Cardiac fibroblast (primary cell): ENCODE measurements at places on chromosomes 6 and 20.

GRCh38 chr6:39294133-39294532 is 20.1 kb downstream of the KCNK17 start:
- DNase-seq = no peak

- DNase-seq = no peak
Measured at GRCh38 chr6:149910721-149911151, 12.2 kb downstream of the RAET1G start.

DNA sequence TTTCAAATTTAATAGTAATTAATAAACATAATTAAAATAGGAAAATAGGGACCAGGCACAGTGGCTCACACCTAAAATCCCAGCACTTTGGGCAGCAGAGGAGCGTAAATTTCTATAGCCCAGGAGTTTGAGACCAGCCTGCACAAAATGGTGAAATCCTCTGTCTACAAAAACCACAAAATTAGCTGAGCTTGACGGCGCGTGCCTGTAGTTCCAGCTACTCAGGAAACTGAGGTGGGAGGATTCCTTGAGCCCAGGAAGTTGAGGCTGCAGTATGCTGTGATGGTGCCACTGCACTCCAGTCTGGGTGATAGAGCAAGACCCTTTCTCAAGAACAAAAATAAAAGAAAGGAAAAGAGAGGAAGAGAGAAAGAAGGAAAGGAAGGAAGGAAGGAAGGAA is 1387.0 kb upstream of the ADGRB3 start:
- DNase-seq = no peak

DNA sequence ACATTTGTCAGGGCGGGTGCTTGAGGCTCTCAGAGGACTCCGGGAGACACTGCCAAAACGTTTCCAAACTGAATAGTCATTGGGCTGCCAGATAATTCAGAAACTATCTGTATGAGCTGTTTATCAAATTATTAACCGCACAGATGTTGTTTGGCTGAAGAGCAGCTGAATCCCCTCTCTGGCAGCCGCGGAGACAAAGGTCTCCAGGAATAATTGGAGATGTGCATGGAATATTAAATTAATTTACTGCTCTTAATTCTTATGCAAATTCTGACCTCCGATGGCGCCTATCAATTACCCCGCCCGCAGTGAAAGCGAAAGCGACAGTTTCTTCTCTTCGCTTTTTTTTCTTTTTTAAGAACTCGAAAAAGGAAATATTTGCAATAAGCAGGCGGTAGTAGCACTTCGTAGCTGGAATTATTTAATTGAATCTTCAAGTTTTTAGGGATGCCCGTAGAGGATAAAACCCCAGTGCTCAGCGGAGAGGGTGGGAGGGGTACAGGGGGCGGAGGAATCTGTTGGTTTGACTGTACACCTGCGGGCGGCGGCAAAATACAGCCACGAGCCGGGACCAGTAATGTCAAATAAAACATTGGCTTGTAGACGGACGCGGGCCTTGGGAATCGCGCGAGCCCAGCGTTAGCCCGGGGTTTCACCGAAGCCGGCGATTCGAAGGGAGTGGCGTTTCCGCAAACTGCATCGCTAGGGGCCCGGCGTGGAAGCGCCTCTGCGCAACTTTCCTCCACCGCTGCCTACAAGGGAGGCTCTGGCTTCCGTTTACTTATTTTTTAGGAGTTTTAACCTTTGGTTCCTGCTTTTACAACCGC is 6.2 kb downstream of the LINC00237 start:
- DNase-seq = peak; percentile 17

DNA sequence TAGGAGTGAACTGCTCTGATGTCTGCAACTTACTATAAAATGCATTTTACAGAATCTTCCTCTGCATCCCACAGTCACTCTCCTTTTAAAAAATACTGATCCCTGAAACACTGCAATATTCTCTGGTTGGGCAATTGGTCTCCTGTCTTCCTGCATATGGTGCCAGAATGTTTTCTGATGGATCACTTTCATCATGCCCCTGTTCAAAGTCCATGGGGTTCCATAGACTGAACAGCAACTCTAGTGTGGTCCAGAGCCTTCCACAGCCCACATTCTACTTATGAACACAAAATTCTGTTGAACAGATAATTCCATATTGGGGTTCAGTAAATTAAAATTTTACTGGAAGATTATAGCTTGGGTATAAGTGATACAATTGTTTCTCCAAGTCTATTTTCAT is 11.0 kb downstream of the GSTA2 start:
- DNase-seq = no peak

DNA sequence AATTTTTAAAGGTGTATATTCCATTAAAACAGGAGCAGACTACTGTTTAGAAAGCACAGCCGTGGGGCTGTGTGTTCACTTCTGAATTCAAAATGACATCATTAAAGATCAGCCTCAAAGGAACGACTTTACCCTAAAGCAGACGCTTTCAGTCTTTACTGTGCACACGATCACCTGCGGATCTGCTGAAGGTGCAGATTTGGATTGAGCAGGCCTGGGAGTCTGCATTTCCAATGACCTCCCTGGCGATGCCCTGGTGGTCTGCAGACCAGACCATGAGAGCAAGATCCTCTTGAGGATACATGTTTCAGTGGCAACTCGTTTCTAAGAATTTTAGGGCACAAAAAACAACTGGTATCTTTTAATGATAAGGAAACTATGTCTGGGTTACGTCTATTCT is 27.2 kb downstream of the TXNDC5 start:
- DNase-seq = no peak

- DNase-seq = peak; percentile 17
Measured at GRCh38 chr20:8476021-8476420, 344.0 kb downstream of the PLCB1 start.

- DNase-seq = no peak
Measured at GRCh38 chr6:105839266-105839665, 246.9 kb upstream of the PRDM1 start.

DNA sequence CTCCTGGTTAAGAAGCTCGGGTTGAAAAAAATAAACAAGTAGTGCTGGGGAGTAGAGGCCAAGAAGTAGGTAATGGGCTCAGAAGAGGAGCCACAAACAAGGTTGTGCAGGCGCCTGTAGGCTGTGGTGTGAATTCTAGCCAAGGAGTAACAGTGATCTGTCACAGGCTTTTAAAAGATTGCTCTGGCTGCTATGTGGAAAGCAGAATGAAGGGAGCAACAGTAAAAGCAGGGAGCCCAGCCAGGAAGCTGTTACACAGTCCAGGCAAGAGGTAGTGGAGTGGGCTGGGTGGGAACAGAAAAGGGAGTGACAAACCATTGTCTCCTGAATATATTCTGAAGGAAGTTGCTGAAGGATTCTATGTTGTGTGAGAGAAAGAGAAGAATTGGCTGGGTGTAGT is 2.0 kb downstream of the HFE start:
- DNase-seq = peak; percentile 38

GRCh38 chr6:34324738-34325444 is 67.6 kb downstream of the NUDT3 start:
- peak; percentile 79 for DNase-seq

DNA sequence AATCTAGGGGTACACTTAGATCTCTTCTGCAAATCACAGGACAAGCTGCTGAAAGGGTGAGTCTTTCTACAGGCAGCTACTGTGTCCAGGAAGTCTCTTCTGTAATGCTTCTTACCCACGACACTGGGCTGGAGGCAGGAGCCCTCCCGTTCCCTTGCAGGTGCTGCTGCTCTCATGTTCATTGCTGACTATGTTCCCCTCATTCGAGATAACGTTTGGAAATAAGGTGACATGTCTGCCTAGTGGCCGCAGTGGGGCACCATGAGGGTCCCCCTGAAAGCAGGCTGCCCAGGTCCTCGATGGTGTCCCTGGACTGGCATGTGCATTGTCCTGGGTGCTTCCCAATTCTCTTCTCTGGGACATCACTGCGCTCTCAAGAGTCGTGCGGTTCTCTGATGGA is 74.7 kb downstream of the SYNJ2 start:
- DNase-seq = no peak

GRCh38 chr6:67640484-67640883 is 994.6 kb upstream of the ADGRB3 start:
- peak; percentile 64 for DNase-seq

- no peak for DNase-seq
Measured at GRCh38 chr6:135647521-135647920, 150.0 kb upstream of the AHI1 start.

- no peak for DNase-seq
Measured at GRCh38 chr6:92700411-92700810, 718.9 kb downstream of the EPHA7 start.

- no peak for DNase-seq
Measured at GRCh38 chr6:47047097-47047478, 5.0 kb upstream of the ADGRF1 start.

DNA sequence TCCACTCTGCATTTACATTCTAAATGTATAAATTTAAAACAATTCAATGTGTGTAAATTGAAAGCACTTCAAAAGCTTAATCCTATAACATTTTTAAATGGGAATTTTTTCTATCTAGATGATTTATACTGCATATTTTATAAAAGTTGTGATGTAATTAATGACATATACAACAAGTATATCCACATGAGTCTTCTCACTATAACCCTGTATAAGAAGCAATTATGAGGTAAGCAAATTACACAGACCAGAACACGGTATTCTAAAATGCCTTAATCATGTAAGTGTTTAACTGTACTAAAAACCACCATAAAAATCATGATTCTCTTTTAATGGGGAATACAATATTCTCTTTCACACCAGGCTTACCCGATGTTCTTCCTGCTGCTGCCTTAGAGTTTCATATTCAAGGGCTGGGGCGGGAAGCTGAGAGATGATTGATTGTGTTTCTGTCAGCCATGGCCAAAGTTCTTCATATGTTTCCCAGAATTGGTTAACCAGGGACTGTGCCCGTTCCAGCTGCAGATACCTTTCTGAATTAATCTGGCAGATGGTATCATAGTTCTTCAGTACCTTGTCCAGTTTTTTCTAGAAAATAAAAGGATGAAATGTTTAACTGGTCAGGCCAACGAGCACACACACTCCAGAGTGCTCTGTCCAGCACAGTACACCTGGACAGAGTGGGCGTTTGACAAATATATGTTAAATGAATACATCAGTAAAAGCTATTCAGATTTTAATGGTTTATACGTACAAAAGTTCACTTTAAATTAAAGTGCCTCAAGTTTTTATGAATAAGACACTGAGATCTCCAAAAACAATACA is 127.4 kb downstream of the DST start:
- DNase-seq = no peak

DNA sequence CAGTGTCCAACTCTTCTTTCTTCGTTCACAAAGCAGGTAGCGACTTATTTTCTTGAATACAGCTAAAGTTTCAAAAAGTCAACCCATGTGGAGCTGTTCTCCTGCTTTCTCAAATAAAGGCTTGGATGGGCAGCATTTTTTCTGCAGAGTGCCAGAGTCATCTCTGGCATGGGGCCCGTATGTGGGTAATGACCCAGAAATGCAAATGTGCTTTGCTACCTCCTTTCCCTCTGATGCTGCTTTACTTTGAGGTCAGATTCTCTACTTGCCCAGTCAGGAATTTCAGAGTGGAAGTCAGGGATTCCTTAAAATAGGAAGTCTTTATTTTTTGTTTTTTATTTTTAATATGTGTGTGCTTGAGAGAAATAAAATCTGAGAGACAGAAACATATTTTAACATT is 4.9 kb downstream of the NKAIN2 start:
- DNase-seq = no peak

DNA sequence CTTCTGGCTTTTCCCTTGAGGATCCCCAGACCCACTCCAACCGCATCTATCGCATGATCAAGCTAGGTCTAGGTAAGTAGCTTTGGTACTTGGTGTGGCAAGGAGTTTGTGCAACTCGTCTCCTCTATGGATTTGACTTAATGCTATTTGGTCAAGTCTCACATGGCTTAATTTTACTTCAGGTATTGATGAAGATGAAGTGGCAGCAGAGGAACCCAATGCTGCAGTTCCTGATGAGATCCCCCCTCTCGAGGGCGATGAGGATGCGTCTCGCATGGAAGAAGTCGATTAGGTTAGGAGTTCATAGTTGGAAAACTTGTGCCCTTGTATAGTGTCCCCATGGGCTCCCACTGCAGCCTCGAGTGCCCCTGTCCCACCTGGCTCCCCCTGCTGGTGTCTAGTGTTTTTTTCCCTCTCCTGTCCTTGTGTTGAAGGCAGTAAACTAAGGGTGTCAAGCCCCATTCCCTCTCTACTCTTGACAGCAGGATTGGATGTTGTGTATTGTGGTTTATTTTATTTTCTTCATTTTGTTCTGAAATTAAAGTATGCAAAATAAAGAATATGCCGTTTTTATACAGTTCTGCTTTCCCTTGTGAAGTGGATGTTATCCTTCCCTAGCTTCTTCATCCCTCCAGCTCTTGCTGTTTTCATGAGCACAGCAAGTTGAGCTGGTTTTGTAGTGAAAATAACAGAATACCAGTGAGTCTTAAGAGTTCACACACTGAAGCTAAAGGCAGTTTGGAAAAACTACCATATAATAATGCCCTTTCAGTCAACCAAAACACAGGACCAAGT is 3.8 kb downstream of the SLC35B2 start:
- peak; percentile 39 for DNase-seq

GRCh38 chr20:38084425-38084951 is 50.9 kb downstream of the RPRD1B start:
- DNase-seq = peak; percentile 88

DNA sequence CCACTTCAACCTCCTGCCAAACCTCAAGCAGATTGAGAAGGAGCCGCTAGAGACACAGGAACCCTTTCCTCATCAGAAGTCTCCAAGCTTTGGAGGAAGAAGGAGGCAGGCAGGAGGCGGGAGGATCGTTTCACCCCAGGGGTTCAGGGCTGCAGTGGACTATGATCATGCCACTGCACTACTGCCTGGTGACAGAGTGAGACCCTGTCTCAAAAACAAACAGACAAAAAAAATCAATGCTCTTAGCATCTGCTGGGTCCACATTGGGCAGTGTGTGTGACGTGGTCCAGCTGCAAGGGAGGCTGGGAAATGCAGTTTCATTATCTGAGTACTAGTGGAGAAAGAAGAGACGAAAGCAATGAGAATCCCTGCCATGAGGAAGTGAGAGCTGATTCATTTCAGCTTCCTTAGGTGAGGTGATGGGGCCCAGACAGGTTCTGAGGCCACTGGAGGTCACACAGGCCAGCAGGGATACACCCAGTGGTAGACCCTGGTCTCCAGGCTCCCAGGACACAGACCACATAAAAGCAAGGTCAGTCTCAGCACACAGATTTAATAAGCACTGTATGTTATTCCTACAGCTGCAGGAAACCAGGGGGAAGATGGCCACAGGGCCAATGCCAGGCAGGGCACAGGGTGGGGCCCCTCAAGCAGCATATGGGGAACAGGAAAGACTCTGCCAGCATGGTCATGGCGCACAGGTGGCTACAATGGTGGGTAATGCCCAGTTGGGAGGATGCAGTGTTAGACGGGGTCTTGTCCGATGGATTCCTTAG is 4.3 kb downstream of the GFRA4 start:
- peak; percentile 14 for DNase-seq

DNA sequence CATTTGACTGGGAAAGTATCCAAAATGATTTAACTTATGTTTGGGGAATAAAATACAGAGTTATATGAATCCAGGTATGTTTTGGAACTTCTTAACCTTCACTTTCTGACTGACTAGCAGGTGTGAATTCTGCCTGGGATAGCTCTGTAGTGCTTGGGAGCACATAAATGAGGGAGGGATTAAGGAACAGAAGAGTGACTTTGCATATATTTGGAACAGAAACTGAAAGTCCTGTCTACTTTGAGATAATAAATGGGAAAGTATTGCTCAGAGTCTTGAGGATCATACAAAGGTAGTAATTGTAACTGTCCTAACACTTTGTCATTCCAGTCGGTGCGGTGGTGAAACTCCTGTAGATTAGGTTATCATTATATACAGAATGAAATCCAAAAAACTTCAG is 317.6 kb downstream of the RIMS1 start:
- no peak for DNase-seq

- no peak for DNase-seq
Measured at GRCh38 chr20:62370807-62371587, 3.9 kb upstream of the LAMA5 start.
